ENCODE measurements at places on chromosomes 3 and 15. TPM values are rescaled to one million over a fixed set of nuclear protein-coding genes. Genes with fewer than 3 reads are reported as not detected.

The ECE2 gene
- not detected for total RNA-seq

The KNG1 gene
- not detected for total RNA-seq

The SPESP1 gene
- total RNA-seq: not detected

The CASR gene
- total RNA-seq: not detected

The ZCWPW2 gene
- 0.25 TPM for total RNA-seq

The STRA6 gene
- total RNA-seq: 78.9 TPM

The HCN4 gene
- total RNA-seq: 0.31 TPM

The ZKSCAN7 gene
- total RNA-seq: not detected

The SAMD7 gene
- not detected for total RNA-seq

The CNOT10 gene
- 25.8 TPM for total RNA-seq

The CCR9 gene
- 0.03 TPM for total RNA-seq

The HRH1 gene
- 7.3 TPM for total RNA-seq

The SPINK8 gene
- total RNA-seq: not detected

The GRAMD2A gene
- 0.16 TPM for total RNA-seq

The SNX22 gene
- 1.3 TPM for total RNA-seq

The C3orf38 gene
- 16.0 TPM for total RNA-seq

The FOXL2NB gene
- 0.63 TPM for total RNA-seq

The CELSR3 gene
- 3.9 TPM for total RNA-seq

The ASB7 gene
- 9.6 TPM for total RNA-seq

The PLA2G4D gene
- total RNA-seq: not detected

The IL12A gene
- 1.5 TPM for total RNA-seq

The TTC23 gene
- total RNA-seq: 11.5 TPM

The CCDC80 gene
- total RNA-seq: 54.2 TPM

The ZDHHC3 gene
- total RNA-seq: 45.9 TPM

The ARPIN gene
- 12.5 TPM for total RNA-seq

The ALPK3 gene
- 0.10 TPM for total RNA-seq

The TRH gene
- not detected for total RNA-seq

The SLC38A3 gene
- 0.12 TPM for total RNA-seq

The NR2F2 gene
- 20.2 TPM for total RNA-seq

The CCDC191 gene
- 1.4 TPM for total RNA-seq

The OXTR gene
- 10.8 TPM for total RNA-seq

The CLDN1 gene
- total RNA-seq: 19.6 TPM

The ADGRG7 gene
- total RNA-seq: not detected

The CCNB2 gene
- total RNA-seq: 93.6 TPM

The GPR171 gene
- not detected for total RNA-seq

The CHRNA3 gene
- total RNA-seq: 0.82 TPM

The SCN5A gene
- total RNA-seq: 1.6 TPM

The FBXW12 gene
- not detected for total RNA-seq

The NMNAT3 gene
- 0.88 TPM for total RNA-seq

The NKTR gene
- total RNA-seq: 11.8 TPM

The CIP2A gene
- 22.8 TPM for total RNA-seq

The HIGD2B gene
- total RNA-seq: not detected

All from A549 treated with Hydrocortisone at 1 μM for 4 hours (cell line).